Smooth muscle cell of the umbilical artery (primary cell): ENCODE measurements at places on chromosomes 13 and 19. TPM values are rescaled to one million over a fixed set of nuclear protein-coding genes. Genes with fewer than 3 reads are reported as not detected.

Gene OLFM4
- not detected in 2 replicates for total RNA-seq

Gene PLIN4
- 0.09 TPM in 1 of 2 replicates, not detected in the other for total RNA-seq

Gene ZNF724
- 1.8 and 5.9 TPM in 2 replicates for total RNA-seq

Gene SEMA6B
- 0.23 and 0.30 TPM in 2 replicates for total RNA-seq

Gene MPV17L2
- total RNA-seq, result 13.2 and 19.6 TPM in 2 replicates

Gene ELAVL3
- total RNA-seq, result not detected in 2 replicates

Gene CEACAM19
- 0.30 and 1.9 TPM in 2 replicates for total RNA-seq

Gene FCER2
- total RNA-seq, result not detected in 2 replicates

Gene PRKCG
- 0.30 TPM in 1 of 2 replicates, not detected in the other for total RNA-seq

Gene SYNGR4
- not detected in 2 replicates for total RNA-seq

Gene SPPL2B
- total RNA-seq, result 43.7 and 57.3 TPM in 2 replicates

Gene SGCG
- total RNA-seq, result 5.2 and 17.8 TPM in 2 replicates

Gene TMEM221
- total RNA-seq, result under 0.01 TPM in 1 of 2 replicates, not detected in the other

Gene SLC7A10
- not detected in 2 replicates for total RNA-seq

Gene ZNF844
- 6.7 and 8.0 TPM in 2 replicates for total RNA-seq

Gene DCLK1
- total RNA-seq, result 4.5 and 7.4 TPM in 2 replicates

Gene SUGT1
- total RNA-seq, result 46.0 and 63.5 TPM in 2 replicates

Gene PINLYP
- 0.30 and 0.69 TPM in 2 replicates for total RNA-seq

Gene ZNF730
- 0.59 and 2.1 TPM in 2 replicates for total RNA-seq

Gene EDDM13
- total RNA-seq, result not detected in 2 replicates

Gene APBA3
- 26.5 and 27.6 TPM in 2 replicates for total RNA-seq

Gene SIX5
- total RNA-seq, result 7.6 and 10.1 TPM in 2 replicates

Gene ANGPTL4
- 8.6 and 13.4 TPM in 2 replicates for total RNA-seq

Gene DHPS
- 43.8 and 51.4 TPM in 2 replicates for total RNA-seq

Gene ONECUT3
- total RNA-seq, result not detected in 2 replicates

Gene CGB7
- 0.23 and 0.30 TPM in 2 replicates for total RNA-seq

Gene CYTH2
- total RNA-seq, result 33.5 and 37.4 TPM in 2 replicates

Gene FREM2
- under 0.01 TPM in 1 of 2 replicates, not detected in the other for total RNA-seq

Gene ZNF626
- 18.4 and 32.1 TPM in 2 replicates for total RNA-seq
